ENCODE measurements at places on chromosomes 3 and 15.

DNA sequence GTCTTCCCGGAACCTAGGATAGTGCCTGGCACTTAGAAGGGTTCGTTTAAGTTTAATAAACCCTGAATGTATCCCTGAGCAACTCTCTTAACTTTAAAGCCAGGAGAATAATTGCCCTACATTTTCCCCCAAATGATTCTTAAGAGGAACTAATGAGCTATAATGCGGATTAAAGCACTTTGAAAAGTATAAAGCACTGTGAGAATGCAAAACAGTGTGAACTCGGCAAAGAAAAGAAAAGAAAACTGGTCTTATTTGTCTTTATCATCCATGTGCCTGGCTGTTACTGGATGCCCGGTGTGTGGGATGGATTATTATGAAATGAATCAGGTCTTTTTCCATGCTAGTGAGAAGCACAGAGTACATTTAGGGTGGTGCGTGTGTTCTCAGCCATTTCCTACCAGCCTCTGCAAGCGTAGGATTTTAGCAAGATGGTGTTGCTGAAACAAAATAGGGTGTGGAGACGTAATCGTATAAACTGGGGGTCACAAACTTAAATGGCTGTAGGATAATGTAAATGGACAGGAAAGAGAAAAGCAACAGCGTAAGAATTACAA is 983 bp downstream of the KBTBD12 start:
- DNase-seq, result no peak

DNA sequence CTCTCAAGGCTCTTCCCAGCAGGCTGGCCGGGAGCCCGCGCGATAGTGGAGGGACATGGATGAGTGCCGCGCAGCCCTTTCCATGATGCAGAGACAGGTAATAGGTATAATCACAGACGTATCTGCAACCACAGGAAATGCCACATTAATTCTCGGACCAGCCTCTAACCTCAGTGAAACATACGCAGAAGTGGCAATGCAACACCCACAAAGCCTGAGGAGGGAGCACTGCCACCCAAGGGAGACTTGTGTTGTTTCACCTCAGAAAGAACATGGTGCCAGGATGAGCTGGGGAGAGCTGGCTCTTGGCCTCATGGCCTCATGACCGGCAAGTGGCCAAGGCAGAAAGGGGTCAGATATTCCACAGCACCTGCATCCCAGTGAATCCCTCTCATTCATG is 39.0 kb downstream of the PGPEP1L start:
- DNase-seq, result no peak

GRCh38 chr3:177513815-177514610 is 316.7 kb upstream of the TBL1XR1 start:
- no peak for DNase-seq

DNA sequence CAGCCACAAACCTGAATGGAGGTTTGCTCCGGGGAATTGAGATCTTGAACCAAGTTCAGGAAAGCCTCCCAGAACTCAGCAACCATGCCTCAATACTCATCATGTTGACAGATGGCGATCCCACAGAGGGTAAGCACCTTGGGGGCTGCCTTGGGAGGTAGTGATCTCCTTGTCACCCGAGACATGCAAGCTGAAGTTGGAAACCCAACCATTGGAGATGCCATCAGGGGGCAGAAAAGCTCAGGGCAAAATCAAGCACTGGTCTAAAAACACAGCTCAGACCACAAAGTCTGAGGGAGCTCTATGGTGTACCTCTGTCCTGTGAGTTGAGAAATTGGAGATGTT is 5.8 kb downstream of the ITIH1 start:
- peak; percentile 11 for DNase-seq

DNA sequence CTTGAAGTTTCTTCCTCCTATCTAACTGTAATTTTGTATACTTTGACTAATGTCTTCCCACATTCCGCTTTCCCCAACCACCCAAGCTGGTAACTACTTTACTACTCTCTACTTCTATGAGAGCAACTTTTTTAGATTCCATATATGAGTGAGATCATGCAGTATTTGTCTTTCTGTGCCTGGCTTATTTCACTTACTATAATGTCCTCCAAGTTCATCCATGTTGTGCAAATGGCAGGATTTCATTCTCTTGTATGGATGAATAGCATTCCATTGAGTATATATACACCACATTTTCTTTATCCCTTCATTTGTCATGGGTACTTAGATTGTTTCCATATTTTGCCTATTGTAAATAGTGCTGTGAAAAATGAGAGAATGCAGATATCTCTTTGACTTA is 78.5 kb upstream of the CCNL1 start:
- no peak for DNase-seq

DNA sequence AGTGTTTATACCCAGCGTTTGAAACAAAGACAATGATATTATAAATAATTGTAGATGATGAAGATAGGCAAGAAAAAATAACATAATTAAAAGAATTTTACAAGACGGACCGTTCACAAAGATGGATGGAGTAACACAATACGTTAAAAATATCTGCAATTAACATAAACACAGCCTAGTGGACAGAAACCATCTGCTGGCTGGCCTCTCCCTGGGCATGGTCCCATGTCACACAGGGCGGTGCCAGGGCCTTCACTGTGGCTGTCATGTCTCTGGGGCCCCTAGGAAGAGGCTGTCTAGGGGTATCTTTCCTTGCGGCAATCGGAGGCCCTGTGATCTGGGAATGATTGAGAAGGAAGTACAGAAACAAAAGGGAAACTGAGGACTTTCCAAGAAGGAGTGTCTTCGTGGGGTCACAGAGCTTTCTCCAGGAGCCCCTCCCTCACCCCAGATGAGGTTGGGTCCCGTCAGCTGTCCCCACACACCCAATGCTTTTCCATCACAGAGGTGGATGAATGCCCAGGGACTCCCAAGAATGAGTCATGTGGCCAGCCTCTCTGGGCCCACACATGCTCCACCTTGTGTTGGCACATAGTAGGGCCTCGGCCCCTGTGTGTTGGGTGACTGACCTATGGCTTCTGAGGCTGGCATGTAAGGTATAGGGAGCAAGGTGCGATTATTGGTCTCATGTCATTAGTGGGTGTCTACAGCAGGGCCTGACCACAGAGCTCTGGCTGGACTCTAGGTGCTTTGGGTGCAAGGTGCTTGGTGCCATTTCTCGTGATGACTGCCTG is 87.1 kb downstream of the DNAJB8 start:
- DNase-seq, result no peak

DNA sequence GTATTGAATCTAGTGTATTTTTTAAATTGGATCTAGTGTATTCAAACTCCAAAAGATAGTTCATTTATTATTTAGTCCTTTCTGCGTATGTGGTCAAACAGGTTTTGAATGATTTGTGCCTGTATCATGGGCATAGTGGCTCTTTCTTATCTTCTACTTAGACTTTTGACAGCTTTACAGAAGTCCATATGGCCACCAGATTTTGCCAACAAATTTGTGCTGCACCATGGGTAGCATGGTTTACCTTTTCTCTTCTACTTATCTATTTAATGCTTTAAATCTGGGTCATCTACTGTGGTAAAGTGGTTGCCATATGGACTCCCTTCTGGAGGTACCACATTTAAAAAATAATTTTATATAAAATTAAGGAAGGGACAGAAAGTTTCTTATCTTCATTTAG is 66.9 kb upstream of the CADM2 start:
- DNase-seq, result no peak

- no peak for DNase-seq
Observed at GRCh38 chr3:41126472-41126871, 72.8 kb upstream of the CTNNB1 start.

DNA sequence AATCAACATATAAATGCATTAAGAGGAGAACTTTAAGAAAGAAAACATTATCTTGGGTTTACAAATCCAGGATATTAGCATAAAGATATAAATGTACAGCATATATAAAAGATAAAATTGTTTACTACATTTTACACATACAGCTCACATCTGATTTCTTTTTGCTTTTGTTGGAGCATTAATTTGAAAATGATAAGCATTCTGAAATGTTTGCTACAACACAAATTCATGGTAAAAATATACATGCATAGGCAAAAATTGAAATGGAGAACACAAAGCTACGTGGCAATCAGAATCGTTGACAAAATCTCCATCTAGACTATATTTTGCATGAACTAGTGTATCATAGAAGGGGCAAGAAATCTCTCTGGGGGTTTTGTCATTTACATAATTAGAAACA is 159.1 kb downstream of the TIGIT start:
- no peak for DNase-seq

GRCh38 chr3:71478568-71478967 is 105.0 kb downstream of the FOXP1 start:
- no peak for DNase-seq

GRCh38 chr15:65916664-65917406 is 47.5 kb downstream of the RAB11A start:
- no peak for DNase-seq

DNA sequence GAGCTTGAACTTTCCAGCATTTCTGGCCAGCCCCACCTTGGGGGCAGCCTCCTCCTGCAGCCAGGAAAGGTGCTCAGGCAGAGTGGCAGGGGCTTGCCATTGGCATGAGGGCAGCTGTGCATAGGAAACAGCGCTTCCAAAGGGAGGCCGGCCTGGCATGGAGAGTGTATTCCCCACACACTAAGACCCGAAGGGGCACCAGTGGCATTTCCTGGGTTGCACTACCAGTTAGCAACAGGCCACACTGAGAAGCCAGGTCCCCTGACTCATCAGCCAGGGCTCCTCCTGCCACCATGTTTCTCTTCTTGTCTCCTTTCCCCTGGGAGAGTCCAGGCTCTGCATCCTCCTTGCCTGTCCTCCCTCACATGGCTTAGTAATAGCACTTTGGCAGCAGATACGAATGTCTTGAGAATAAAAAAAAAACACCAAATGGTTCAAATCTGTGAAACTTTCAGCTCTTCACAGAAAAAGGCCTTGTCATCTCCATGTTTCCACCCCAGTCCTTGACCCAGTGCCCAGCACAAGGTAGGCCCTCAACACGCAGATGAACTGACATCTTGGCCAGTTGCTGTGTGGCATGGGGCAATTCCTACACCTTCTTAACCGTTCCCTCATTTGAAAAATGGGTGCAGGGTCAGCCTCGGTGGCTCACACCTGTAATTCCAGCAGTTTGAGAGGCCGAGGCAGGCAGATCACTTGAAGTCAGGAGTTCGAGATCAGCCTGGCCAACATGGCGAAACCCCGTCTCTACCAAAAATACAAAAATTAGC is 180.4 kb downstream of the SMAD6 start:
- DNase-seq, result peak; percentile 71

DNA sequence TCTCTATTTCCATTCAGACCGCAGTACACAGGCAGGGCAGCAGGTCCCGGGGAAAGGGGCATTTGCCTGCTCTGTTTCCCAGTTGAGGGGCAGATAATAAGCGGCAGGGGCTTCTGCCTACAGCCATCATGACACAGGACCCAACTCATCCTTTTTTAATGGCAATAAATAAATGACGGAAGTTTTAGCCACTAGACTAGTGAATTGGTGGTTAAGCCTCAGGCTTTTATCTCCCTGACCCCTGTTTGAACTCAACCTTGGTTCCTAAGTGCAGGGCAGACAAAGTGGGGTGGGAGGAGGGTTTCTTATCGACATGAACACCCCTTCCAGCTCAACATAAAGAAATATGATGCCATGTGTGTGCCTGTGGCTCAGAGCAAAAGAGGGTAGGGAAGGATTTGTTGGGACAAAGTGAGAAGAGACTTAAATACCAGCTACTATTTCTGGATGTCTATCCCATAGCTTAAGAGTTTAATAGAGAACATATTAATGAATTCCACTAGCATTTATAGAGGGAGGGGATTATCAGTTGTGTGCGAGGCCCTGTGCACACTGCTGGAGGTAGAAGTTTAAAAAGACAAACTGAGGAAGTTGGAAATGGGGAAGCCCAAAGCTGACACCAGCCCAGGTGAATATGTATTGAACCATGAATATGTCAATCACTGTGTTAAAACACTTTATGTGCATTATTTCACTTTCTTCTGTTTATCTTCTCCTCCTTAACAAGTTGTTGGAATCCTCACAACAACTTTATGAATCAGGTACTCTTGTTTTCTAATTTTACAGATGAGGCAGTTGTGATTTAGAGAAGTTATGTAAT is 939.4 kb downstream of the MCTP2 start:
- DNase-seq, result no peak

DNA sequence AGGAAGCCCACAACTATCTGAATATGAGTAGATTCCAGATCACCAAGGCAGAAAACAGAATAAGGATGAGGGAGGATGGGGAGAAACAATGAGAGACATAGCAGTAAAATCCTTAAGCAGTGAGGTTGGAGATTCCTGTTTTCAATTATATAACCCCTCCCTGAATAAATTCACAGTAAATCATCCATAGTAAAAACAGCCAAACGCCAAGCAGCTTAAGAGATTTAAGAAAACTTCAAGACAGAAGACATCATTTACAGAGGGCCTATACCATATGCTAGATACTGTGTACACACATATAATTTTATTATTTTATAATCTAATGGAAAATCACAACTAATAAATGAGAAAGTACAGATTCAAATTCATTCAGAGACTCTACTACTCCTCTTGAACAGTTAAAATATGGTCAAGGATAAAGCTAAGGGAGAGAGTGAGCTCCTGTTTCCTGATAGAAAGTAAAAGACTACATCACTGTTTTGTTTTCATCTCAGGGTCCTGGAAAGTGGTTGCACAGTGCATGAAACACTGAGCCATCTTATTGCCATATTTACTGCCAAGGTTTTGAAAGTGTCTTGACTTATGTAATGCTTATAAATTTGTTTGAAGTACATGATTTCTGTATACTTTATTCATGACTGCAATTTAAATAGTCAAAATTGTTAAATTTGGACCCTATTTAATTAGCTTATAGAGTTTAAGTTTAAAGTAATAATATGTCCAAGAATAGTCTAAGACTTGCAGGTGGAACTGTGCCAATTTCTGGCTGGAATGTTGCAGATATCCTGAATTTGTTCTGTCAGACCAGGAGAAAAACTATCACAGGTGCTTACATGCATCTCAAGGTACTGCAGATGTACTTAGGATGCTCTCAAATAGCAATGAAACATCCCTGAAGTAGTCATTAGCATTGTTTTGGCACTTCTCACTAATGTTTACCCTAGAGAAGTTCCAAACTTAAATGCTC is 141.4 kb downstream of the TBL1XR1 start:
- no peak for DNase-seq

DNA sequence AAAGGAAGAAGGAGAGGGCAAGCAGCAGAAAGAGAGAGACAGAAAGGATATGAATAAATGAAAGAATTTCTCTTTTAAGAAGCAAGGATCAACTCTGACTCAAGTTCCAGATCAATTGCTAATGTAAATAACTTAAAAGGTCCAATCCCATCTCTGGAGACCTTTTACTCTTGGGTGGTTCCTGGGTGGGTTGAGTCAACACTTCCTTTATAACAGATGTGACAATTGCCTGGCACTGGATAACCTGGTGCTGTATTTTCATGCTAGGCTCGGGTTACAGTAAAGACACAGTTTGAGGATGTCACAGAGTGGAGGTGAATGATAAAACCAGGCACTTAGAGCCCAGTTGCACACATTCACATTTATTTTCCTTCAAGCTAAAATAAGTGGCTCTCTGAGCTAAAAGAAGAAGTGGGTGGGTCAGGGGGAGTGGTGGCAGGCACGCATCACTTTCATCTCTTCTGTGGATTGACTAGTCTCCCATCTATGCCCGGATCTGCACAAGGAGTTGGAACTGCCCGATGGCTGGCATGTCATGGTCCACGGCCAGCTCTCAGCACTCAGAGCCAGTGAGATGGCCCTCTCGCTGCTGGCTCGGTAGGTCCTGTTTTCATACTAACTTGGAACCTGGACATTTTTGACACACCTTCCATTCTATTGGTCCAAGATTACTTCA is 465.8 kb downstream of the FOXP1 start:
- DNase-seq, result no peak
